ENCODE measurements at places on chromosomes 2 and 18.

DNA sequence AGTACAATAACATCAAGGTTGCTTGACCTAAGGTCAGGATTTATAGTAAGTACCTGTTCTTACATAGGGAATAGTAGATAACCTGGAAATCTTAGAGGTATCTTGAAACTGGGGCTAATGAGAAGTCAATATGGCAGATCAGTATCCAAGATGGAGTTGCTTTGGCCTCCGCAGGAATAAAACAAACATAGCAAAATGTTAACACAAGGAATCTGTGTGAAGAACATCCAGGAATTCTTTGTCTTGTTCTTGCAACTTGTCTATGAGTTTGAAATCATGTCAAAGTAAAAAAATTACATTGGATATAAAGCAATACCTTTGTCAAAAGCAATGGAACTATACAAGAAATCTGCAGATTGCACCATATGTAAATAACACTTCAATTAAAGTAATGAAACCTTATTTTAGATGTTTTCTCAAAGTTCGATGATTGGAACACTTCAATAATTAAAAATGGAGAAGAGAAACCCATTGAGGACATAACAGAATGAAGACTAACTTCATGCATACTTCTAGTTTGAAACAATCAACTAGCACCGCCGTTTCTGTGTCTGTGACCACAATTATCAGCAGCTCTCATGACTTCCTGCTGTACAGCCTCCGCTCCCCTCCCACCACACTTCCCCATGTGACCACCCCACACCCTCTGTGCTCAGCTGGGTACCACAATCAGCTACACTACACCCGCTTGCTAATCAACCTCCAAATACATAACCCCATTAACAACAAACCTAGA is 27.6 kb downstream of the C2orf76 start:
- DNase-seq: no peak

- DNase-seq: no peak
These were observed 276.2 kb downstream of the ASXL3 start for GRCh38 chr18:33854086-33854826.

GRCh38 chr2:24399434-24400206 is 39.3 kb upstream of the ITSN2 start:
- no peak for DNase-seq

GRCh38 chr18:48724442-48724841 is 185.6 kb downstream of the CTIF start:
- DNase-seq: no peak

- peak; percentile 87 for DNase-seq
These were observed at the start of gene MAT2A for GRCh38 chr2:85538507-85539360. Gene MAT2A (plus strand): TSS chr2:85539168. CDS start chr2:85539288, 120 bp downstream.

- DNase-seq: no peak
These were observed 65.0 kb upstream of the HPCAL1 start for GRCh38 chr2:10237392-10238321.

GRCh38 chr2:227308784-227309183 is 16.3 kb upstream of the MFF start:
- DNase-seq: no peak

GRCh38 chr2:171688129-171688465 is 828 bp downstream of the DYNC1I2 start:
- DNase-seq: no peak

DNA sequence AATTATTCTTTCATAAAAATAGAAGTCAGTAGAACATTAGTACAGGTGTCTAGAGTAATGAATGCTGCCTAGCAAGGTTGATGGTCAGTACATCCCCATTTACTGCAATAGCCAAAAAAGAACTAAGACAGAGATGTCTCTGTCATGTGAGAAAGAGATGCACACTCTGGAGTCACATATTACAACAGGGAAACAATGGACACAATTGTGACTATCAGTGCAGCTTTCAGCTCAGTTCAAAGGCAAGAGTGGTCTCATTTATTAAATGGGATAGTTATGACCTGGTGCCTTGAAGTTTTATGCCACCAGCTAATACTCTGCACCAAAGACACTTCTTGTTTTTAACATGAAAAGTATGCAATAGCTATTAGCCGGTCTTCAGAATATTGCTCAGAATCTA is 194.9 kb upstream of the CHAC2 start:
- DNase-seq: no peak

GRCh38 chr2:12036640-12036983 is 290.2 kb downstream of the LPIN1 start:
- no peak for DNase-seq

- no peak for DNase-seq
These were observed 20.8 kb upstream of the REG3G start for GRCh38 chr2:79004680-79005079.

- DNase-seq: no peak
These were observed 134.5 kb downstream of the NAPG start for GRCh38 chr18:10660179-10660884.

- DNase-seq: peak; percentile 31
These were observed 74.1 kb upstream of the DSEL start for GRCh38 chr18:67590571-67591141.

DNA sequence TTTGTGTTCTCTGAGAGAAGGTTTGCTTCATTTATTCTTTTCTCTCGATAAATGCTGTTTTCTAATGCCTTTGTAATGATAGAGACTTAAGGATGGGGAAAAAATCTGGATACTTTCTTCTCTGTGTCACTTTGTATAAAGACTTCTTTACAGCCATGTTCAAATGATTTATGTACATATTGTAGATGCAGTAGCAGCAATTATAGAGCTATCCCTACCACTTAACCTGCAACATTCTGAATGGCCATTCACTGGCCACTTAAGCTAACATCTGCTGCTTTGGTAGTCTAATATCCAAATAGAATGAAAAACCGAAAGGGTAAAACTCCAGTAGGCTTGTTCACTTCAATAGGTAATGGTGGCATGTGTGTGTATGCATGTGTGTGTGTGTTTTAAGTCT is 97.8 kb downstream of the CSRNP3 start:
- DNase-seq: no peak

DNA sequence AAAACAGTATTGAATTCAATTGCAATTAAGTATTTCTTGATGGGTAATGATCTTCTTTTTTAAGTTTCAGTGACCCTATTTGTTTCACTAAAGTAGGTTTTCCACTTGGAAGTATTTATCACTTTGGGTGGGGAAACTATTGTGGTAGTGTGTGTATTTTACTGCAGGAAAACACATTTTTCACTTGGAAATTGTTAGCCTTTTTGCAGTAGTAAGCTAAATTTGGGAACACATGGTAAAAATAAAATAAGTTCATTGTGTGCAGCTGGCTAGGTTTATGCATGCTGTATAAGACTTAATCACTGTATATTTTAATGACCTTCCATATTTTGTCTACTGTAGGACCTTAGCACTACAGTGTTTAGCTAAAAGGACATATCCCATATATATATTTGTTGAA is 28.5 kb upstream of the RTTN start:
- DNase-seq: no peak

GRCh38 chr2:28086611-28087010 is 196.1 kb downstream of the BABAM2 start:
- no peak for DNase-seq

GRCh38 chr2:125667630-125668029 is 988.3 kb upstream of the GYPC start:
- DNase-seq: no peak

DNA sequence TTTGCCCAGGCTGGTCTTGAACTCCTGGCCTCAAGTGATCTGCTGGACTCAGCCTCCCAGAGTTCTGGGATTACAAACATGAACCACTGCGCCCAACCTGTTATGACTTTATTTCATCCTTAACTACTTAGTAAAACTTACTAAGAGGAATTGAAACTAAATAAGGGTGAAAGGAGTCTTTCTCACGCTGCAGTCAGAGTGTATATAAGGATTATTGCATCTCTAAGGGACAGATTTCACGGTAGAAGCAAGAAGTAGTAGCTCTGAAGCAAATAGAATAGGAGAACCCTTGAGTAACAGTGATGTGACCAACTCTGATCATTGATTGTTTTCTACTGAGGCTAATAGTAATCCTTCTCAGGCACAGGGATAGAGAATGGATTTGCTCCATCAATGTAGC is 960.1 kb downstream of the CPS1 start:
- no peak for DNase-seq

GRCh38 chr2:108594982-108595464 is 60.8 kb downstream of the LIMS1 start:
- DNase-seq: peak; percentile 99

GRCh38 chr2:45622336-45623075 is 11.4 kb upstream of the SRBD1 start:
- DNase-seq: no peak

DNA sequence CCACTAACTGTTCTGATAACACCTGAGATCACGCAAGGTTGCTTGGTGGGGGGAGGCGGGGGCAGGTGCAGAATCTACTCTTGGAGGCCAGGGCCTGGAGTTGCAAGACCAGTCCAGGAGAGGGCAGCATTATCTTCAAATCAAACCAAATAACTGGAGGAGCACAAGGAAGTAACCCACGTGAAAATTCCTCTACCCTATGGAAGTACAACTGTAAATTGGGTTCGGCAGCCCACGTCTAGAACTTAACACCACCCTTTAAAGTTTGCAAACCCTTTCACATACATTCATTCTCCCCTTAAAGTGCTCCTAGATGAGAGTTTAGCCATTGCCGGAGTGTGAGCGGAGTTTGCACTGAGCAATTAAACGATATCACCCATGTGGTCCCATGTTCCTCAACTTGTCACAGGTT is 19.6 kb upstream of the CXCR1 start:
- DNase-seq: peak; percentile 57

DNA sequence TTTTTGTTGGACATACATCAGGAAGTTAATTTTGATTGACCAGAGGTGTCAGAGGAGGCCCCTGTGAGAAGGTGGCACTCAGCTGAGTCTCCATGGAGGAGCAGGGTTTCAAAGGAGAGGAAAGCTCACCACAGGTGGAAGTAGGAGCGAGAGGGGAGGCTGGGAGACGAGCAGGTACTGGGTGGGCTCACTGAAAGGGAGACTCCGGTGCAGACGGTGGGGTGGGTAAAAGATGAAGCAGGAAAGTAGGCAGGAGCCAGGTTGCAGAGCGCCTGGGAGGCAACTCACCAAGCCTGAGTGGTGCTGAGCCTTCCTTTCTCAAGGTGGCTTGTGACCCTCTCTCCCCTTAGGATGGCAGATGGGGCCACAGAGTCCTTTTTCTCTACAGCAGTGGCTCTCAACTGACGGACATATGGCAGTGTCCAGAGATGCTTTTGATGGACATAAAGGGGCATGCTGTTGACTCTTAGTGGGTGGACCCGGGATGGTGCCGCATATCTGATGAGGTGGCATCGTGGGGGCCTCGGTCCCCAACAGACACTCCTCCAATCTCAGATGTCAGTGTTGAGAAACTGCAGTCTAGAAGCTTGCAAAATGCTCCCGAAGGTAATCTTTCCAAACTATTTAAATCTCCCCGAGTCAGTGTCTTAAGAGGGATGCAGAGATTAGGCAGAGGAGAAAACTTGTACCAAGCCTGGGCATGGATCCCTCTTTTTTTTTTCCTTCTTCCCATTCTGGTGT is 64.0 kb downstream of the LPIN1 start:
- no peak for DNase-seq

GRCh38 chr2:236962816-236963215 is 122.9 kb upstream of the COPS8 start:
- no peak for DNase-seq

GRCh38 chr2:176272870-176273459 is 3.7 kb downstream of the MTX2 start:
- DNase-seq: no peak

DNA sequence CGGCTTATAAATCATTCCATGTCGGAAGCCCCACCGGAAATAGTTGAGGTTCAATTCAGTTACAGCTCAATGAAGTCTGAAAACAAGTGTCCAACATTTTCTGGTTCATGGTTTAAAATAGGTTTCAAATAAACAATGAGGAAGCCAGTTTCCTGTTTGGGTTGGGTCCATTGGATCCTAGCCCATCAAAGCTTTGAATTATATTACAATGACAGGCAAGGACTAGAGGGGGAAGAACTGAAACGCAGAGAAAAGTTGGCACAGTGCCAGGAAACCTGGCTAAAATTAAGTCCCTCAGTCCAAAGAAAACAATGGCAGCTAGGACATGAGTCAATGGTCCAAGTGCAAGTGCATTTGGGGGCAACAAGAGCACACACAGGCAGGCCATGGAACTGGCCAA is 32.0 kb downstream of the SLC14A1 start:
- DNase-seq: no peak
